Keratinocyte (primary cell): ENCODE measurements at places on chromosomes 6 and 20. TPM values are rescaled to one million over a fixed set of nuclear protein-coding genes. Genes with fewer than 3 reads are reported as not detected.

MUC21 gene
- polyA plus RNA-seq, result not detected in 3 replicates

EPPIN gene
- polyA plus RNA-seq, result not detected in 3 replicates

CALHM4 gene
- polyA plus RNA-seq, result 0.33 to 0.57 TPM (median 0.41 TPM) in 3 replicates

DNA sequence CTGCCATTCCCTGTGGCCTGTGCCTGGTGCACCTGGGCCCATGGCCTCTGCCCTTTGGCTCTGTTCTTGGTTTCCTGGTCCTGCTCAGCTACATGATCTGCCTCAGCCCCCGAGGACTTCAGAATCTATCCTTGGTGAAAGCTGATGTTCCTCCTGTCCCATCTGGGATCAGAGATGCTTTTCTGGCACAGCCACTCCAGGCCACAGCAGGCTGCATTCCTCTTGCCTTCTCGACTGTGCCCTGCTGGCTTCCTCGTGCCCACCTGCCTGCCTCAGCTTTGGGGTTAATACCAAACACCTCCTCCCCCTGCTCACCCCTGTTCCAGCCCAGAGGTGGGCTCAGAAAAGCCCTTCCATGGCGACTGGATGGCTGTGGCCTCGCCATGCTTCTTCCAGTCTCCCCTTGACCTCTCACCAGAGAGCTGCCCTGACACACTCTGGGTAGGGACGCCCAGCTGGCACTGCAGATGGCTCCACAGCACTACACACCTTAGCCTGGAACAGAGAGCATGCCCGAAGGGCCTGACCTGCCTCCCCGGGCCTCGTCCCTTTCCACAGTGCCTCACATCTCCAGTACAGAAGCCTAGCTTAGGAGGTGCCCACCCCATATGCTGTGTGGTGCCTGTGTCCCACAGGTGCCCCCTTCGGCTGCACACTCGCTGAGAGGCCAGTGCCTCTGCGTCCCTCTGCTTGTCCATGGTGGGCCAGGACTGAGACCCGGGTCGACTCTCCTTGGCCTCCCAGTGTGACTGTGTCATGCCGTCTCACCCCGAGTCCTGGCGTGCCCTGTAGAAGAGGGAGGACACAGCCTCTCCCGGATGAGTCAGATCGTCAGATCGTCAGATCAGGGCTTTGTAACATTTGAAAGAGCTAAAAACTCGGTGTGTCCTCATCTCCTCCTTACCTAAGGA is 148.8 kb downstream of the DTNBP1 start:
- DNase-seq, result no peak
